ENCODE measurements at places on chromosomes 13 and 19.

- DNase-seq, result no peak
Measured at GRCh38 chr13:26026211-26026610, 25.6 kb downstream of the SHISA2 start.

DNA sequence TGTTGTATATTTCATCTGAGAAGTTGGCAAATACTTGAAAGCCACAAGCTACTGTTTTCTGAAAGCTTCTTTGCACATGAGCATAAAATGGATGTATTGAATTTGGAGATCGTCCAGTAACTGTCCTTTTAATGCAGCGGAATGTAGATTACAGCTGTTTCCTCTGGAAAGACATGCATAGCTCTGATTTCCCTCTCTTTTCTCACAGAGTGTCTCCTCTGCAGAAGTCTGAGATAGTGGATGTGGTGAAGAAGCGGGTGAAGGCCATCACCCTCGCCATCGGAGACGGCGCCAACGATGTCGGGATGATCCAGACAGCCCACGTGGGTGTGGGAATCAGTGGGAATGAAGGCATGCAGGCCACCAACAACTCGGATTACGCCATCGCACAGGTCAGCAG, 283.0 kb downstream of the SHISA2 start:
- DNase-seq, result no peak

DNA sequence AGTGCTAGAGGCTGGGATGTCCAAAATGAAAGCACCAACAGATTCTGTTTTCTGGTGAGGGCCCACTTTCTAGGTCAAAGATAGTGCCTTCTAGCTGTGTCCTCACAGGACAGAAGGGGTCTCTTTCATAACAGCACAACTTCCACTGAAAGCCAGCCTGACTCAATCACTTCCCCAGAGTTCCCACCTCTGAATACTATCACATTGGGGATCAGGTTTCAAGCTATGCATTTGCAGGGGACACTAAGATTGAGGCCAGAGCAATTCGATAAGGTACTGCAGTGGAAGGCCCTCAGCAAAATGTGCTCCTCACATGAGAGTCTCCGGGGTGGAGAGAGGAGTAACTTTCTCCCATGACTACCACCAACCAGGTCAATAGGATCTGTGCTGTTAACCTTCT, 1501.5 kb downstream of the EFNB2 start:
- no peak for DNase-seq

DNA sequence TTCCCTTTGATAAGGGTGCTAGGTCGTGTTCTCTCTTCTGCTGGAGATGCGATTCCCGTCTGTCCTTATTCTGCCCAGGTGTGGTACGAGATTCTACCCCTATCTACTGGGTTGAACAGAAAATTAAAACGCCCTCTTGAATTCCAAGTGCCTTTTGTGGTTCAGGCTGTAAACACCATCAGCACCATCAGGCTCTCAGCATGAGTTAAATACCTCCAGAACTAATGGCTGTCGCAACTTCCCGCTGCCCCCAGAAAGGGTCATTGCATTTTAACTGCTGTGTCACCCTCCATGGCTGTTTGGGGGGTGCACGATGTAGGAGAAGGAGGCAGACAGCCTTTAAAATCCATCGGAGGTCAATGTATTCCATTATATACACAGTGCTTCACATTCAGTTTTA, 177.4 kb downstream of the OXGR1 start:
- DNase-seq, result no peak

DNA sequence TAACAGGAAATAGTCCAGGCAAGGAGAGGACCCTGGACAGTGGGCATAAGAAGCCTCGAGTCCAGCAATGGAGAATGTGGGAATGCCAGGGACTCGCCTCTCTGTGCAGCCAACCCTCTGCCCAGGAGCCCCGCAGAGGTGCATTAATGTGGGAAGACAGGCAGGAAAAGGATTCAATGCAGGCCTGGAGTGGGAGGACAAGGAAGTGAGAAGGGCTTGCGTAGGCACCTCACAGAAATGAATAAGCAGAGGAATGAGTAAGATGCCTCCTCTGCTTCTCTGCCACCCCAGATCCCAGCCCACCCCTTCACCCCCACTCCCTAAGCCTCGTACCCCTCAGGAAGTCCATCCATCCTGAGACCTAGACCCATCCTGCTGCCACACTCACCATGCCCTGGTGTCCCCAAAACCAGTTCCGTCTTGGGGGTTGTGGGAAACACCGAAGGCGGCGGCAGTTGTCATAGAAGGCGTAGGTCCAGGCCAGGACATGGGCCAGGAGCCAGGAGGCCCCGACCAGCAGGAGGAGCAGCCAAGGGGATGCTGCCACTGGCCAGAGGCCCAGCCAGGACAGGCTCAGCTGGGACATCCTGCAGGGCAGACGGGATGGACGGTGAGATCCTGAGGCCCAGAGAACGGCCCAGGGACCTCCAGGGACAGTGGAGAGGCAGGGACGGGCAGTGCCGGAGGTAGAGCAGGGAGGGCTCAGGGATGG, 692 bp downstream of the CYP4F2 start:
- no peak for DNase-seq

- no peak for DNase-seq
Measured at GRCh38 chr19:45025264-45025663, 13.6 kb upstream of the CLASRP start.

GRCh38 chr13:48593536-48593935, 60.2 kb upstream of the CYSLTR2 start:
- DNase-seq, result no peak

DNA sequence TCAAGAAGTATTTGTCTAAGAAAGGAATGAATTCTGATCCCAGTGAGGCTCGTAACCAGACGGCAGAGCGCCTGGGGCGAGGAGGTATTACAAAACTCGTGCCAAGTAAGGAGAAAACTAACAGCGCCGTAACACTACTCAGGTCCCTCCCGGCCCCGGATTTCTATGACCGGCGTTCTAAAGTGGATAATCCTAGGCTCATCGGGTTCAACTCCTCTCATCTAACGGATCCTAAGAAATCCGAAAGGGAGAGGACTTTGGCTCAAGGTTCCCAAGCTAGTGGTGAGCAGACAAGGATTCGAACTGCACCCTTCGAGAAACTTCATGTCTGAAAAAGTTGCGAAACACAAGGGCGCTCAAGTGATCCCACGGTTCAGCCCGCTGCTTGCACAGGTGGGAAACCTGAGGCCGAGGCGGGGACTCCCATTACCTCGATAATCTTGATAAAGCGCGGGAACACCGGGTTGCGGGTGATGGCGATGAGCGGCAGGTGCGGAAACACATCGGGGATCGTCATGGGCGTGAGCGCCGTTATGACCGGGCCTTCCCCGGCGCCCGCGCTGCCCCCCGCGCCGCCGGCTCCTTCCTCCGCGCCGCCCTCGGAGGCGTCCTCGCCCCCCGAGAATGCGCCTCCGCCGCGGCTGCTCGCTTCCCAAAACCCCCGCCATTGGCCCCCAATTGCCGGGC, 529 bp downstream of the LONP1 start:
- DNase-seq, result peak; percentile 18

- peak; percentile 44 for DNase-seq
Measured at GRCh38 chr19:38229585-38230073, 5.6 kb upstream of the DPF1 start.

DNA sequence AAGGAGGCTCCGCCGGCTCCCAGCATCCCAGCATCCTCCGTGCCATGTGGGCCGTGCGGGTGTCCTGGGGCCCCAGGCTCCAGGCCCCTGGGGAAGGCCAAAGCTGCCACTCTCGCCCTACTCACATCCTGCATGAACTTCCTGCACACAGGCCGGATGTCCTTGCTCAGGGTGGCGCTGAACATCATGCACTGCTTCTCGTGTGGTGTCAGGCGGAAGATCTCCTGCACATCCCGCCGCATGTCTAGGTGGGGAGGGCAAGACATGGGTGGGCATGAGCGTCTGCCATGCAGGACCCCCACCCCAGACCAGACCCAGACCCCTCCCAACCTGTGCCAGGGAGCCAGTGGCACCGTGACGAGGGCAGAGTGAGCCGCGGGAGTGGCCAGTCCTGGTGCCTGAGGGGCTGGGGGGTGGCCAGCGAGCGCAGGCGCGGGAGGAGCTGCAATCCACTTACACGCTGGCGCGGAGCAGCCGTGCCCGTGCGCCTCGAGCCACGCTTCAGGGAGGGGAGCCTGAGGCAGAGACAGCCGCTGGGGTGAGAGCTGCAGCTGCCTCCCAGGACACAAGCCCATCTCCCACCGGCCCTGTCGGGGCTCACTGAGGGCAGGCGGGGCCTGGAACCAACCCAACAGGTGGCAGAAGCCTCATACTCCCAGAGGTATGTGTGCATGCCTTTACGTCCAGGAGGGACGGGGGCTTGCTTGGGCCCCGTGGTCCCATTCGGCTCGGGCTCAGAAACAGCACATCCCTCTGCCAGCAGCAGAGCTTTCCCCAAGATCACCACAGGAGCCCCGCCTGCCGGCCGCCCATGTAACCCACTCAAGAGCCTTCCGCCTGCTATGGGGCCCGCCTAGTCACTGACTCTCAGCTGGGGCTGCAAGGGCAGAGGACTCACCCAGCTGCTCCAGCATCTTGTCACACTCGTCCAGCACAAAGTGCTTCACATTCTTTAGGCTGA, 8.8 kb downstream of the DDX39A start:
- peak; percentile 54 for DNase-seq

- no peak for DNase-seq
Measured at GRCh38 chr13:110560601-110561343, 750 bp downstream of the RAB20 start.

DNA sequence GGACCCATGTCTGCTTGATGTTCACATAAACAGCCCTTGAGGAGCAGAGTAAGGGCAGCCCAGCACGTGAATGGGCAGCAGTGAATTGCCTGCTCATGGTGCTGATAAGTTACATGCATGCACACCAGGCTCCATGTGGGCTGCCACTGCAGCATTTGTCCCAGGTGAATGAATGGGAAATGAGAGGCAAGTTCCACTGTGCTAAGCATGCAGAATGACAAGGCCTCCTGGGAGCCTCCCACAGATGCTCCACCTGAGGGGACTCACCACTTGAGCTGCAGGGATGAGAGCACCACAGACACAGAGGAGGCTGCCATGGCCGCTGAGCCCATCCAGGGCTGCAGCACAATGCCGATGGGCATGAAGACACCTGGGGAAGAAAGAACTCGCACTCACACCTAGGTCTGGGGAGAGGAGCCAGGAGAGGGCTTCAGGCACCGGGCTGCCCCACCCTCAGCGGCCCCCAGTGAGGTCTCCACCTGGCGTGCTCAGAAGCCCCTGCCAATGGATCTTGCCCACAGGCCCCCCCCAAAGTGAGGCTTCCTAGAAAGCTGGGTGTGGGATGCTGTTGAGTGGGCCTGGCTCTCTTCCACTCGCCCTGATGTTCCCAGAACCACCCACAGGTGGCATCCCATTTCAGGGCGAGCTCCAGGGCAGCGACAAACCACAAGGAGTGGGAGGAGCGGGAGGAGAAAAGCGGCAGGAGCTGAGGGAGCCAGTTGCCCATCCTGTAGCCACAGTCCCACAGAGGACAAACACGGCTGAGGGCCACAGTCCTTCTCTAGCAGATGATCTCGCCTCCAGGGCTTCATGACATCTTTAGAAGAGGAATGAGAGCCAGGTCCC, 73.8 kb downstream of the CCDC70 start:
- DNase-seq, result no peak

GRCh38 chr13:102983496-102983895, 82.7 kb downstream of the SLC10A2 start:
- DNase-seq, result no peak

- no peak for DNase-seq
Measured at GRCh38 chr13:70171151-70171550, 62.9 kb upstream of the KLHL1 start.

DNA sequence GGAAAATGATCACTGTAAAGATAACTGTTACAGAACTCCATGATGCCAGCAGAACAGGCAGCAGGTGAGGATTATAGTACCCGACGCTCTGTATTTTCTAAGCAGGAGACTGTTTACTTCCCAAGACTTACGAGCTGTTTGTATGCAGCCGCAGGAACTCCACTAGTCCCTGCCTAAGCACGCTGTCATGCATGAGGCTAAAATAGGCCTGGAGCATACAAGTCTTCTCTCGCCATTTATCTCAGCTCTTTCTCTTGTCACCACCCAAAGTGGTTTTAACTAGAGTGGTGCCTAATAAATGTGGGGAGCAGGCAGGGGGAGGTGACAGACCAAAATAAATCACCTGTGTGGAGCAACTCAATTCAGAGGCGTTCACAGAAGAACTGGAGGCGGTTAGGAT, 175.8 kb downstream of the TDRD3 start:
- DNase-seq, result no peak

GRCh38 chr13:76851961-76852360, 34.2 kb downstream of the KCTD12 start:
- no peak for DNase-seq

GRCh38 chr13:29504691-29505090, 90.8 kb downstream of the SLC7A1 start:
- DNase-seq, result no peak

DNA sequence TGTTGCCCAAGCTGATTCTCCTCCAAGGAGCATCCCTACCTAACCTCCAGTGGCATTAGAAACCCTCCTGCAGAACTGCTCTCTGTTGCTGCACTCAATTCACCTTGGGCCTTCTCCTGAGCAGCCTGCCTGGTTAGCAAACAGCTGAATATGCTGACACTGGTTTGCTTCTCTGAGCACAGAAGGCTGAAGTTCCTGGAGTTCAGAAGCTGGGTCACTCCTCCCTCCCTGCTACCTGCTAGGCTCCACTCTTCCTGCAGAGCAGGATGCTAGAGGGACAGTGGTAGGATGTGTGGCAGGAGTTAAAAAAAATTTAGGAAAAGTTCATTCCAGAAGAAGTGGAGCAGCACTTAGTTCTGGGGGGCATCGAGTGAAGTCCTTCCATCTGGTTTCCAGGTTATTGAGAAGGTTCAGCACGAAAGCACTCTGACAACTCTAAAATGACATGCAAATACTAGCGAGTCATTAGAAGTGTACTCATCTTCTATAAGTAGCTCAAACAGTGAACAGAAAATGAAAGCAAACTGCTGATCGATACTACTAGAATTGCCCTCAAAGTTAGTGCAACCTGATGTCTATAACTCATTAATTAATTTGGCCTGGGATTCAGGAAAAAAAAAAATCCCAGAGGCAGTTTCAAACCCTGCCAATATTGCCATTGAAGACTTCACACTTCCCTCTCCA, 293.7 kb downstream of the POU4F1 start:
- DNase-seq, result no peak

DNA sequence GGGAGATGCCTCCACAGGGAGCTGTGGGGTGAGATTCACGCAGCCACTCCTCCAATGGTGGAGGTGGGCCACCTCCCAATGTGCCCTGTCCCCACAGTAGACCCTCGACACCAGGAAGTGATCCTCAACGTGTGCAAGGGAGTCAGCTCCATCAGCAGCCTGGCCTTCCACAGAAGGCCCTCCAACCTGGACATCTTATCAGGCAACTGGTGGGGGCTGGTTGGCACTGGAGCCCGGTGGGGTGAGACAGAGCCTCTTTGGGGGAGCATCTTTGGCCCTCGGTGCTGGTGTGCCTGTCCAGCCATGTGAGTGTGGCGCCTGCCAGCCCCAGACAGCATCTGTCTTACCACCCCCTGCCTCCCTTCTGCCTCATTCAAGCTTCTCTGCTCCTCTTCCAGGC, 19.7 kb upstream of the RNF17 start:
- no peak for DNase-seq

GRCh38 chr19:46745030-46745429, 827 bp upstream of the FKRP start:
- DNase-seq, result no peak

- no peak for DNase-seq
Measured at GRCh38 chr19:40229484-40229883, 3.0 kb upstream of the CCNP start.
